ENCODE measurements at places on chromosomes 7 and 10.

- DNase-seq = no peak
Observed at GRCh38 chr7:45160417-45160881, 2.9 kb downstream of the RAMP3 start.

GRCh38 chr7:117781707-117782106 lies 91.5 kb downstream of the CTTNBP2 start:
- DNase-seq = no peak

DNA sequence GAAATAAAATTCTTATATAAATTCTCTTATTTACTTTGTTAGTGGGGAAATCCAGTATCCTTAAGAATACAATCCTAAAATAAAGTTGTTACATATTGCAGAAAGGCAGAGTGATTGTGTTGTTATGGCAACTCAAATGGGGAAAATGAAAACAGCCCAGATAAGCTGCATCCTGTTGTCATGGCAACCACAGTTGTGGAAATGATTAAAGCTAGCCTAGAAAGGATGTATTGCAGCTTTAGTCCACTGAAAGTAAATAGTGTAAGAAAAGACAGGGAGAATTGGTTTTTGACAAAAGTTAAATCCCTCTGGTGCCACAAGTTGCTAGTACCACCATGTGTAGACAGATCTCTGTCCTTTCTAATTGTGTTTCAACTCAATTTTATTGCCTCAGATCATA lies 43.2 kb downstream of the BTRC start:
- no peak for DNase-seq

DNA sequence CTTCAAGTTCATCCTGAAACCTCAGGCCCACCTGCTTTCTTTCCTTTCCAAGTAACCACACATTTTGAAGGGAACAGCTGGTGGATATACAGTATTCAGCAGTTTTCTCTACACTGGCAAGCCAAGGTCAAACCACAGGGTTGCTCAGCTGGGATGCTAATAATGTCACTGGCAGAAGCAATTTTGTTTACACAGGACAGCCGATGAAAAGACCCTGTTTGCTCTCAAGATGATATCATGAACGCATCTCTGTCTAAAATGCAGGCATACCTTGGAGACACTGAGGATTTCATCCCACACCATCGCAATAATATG lies 186.2 kb downstream of the USP6NL start:
- no peak for DNase-seq

DNA sequence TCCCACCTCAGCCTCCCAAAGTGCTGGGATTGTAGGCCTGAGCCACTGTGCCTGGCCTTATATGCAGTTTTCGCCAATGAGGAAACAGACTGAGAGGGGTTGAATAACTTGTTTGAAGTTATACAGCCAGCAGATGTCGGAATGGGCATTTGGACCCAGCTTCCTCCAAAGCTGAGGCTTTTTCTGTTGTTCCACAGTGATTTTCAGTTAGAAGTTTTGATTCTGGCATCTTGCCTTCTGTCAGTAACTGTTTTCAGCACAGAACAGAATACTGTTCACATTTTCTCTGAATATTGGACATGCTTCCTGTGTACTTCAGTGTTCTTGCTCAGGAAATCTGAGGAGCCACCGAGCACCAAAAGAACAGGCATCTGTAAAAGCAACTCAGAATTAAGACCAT lies 287.2 kb downstream of the CAMK1D start:
- no peak for DNase-seq

- DNase-seq = no peak
Observed at GRCh38 chr7:134783294-134784069, 4.0 kb downstream of the CALD1 start.

GRCh38 chr7:84040355-84040754 lies 154.2 kb downstream of the SEMA3A start:
- peak; percentile 9 for DNase-seq

GRCh38 chr7:139602143-139602722 lies 78.7 kb downstream of the CLEC2L start:
- DNase-seq = no peak

DNA sequence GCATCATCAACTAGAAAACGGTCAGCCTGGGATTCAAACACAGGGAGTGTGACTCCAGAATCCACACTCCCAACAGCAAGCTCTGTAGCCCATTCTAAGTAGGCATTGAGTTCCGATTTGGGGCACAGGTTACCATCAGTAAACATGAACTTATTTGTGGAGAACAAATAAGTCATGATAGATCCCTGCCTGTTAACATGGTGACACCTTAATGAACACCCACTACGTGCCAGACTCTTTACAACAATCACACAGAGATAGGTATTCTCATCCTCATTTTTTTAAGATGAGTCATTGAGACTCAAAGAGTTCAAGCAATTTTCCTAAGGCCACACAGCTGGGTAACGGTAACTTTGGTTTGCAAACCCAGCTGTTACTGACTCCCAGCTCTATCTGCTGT lies 91.5 kb downstream of the LYZL2 start:
- DNase-seq = no peak

GRCh38 chr7:155983176-155983815 lies 171.0 kb upstream of the SHH start:
- no peak for DNase-seq

DNA sequence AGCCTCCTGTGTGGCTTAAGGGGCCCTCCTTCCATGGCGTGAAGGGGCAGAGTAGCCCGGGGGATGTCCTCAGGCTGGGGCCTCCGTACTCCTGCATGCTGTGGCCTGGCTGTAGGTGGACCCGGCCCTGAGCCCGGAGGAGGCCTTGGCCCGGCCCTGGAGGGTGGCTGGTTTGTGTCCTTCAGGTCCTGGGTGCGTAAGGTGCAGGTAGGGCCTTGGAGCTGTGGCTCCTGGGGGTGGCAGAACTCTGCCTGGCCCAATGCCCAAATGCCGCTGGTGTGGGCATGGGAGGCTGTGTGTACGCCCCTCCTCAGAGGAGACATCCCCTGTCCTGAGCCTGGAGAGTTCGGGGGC lies 26.9 kb upstream of the AMZ1 start:
- no peak for DNase-seq

DNA sequence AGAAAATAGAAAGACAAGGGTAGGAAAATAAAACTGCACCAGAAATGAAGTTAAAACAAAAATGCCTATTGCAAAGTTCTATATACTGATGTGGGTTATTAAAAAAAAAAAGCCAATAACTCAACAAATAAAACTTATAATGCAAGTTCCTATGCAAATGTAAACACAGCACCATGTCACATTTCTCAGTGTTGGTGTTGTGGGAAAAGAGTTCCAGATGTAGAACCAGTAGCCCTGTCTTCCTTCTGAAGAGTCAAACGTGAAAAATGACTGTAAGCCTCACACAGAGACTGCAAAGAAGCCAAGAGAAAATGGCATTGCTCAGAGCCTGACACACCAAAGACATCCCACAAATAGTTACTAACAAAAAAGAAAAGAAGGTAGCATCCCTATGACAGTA lies 10.1 kb downstream of the PON2 start:
- DNase-seq = no peak

All from WERI-Rb-1 (cell line).